ENCODE measurements at places on chromosomes 6 and 20.
A peak's percentile ranks its signal among the peaks of the same experiment; 100 is the strongest.

DNA sequence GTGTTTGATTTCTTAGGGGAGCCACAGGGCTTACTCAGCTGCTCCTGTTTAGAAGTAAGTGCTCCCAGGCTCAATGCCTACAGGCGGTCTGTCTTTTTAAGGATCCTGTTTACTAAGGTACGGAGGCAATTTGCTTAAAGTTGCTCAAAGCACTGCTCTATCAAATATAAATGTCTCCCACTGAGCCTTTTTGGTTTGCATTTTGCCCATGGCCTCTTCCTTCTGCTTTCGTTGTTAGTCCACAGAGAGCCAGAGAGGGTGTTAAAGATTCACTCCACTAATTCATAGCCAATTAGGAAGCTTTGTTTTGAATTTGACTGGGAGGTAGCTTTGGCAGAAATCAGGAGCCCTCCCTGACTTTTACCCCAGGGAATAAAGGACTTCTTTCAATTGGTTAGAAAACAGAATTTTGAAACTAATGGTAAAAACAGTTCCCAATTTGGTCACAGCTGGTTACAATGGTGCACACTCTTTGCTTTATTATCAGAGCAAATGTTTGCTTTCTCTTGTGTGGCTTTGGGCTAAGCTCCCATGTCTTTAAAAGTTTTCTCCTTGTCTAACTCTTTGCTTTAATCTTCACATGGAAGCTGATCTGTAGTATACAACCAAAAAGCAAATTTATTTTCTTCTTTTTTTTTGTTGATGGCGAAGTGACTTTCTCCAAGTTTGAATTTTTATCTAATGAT, 126.2 kb downstream of the IMPG1 start:
- DNase-seq, result no peak

GRCh38 chr20:44056010-44056698, 130.8 kb downstream of the JPH2 start:
- DNase-seq, result peak; percentile 43

DNA sequence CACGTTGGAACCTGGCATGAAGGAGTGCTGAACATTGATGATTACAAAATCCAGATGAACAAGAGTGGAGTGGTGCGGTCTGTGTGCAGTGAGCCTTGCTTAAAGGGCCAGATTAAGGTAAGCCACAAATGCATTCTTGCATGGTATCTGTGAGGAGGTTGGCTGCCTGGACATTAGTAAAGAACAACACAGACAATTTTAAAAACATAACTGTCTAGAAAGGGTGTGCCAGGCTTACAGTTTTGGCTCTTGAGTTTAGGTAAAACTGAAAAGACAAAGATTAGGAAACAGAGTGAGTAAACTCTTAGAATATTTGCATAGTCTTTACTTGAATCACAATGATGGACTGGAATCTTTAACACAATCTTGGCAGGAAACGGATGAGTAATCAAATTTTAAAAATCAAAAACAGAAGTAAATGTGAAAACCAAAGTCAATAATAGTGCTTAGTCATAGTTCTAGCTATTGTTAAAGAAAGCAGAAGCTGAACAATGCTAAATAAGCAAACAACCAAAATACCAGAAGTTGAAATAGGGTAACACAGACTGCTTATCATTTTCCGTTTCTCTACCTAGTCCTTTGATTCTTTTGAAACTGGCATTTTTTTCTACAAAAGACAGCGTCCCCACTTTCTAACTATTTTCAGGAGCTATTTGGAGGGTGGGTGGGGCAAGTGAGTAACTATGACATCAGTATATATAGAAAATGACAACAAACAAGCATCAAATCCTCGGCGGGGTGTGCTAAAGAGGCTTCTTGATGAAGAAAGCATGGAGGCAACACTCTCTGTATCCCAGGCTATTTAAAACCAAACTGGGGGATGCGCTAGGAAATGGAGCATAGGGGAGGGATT, 185.8 kb upstream of the RAB32 start:
- DNase-seq, result no peak

GRCh38 chr6:25180630-25181349, 98.4 kb upstream of the CARMIL1 start:
- no peak for DNase-seq

GRCh38 chr6:90940812-90941481, 354.1 kb upstream of the MAP3K7 start:
- no peak for DNase-seq

GRCh38 chr20:13243826-13244376, 22.8 kb downstream of the ISM1 start:
- no peak for DNase-seq

GRCh38 chr20:41577129-41578009, 40.8 kb downstream of the CHD6 start:
- DNase-seq, result no peak

GRCh38 chr6:43877036-43877435, 107.0 kb downstream of the VEGFA start:
- no peak for DNase-seq

DNA sequence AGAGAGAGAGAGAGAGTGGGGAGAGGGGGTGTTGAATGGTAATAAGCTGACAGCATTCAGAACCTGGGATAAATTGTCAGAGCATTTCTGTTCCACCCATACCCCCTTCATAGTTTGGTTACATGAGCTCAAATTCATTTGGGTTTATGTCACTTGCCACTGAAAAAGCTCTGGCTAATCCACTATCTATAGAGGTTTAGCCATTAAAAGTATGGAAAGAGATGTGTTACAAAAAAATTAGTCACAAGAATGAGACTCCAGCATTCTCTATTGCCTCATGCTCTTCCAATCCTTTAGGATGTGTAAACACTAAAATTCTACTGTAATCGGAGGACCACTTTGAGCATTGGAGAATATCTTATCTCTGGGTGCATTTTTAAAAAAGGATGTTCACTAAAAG, 297.6 kb upstream of the TCF21 start:
- no peak for DNase-seq

- no peak for DNase-seq
Observed at GRCh38 chr20:50995506-50995905, 27.4 kb downstream of the KCNG1 start.

DNA sequence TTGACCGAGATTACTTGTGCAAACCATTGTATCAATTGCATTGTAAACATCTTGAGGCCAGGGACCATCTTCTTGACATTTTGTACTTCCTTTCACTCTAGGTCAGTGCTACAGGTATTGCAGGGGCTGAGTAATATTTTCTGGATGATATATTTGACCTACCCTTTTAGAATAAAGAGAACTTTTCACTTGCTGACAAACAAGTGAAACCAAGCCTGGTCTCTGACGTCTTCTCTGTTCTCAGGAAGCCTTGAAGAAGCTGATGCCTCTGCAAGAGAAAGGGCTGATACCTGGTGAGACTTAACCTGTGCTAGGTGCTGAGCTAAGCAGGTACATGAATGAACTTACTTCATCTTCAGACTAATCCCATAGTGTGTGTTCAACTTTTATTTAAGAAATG, 60.5 kb upstream of the GGTLC1 start:
- DNase-seq, result no peak

DNA sequence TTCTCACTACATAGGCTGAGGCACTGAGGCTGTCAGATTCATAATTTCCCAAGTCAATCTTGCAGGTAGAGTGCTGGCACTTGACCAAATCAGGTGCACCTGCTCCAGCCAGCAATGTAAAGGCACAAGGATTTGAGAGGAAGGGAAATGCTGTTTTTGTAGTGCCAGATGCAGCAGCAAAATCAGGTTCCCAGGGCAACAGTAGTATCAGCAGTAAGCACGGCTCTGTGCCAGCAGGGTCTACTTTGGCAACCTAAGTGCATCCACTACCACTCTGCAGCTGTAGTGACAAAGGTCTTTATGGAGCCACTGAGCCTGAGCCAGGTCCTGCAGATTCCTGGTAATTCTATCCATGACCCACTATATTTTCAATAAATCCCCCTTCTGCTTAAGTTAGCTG, 329.5 kb downstream of the TPBG start:
- no peak for DNase-seq

- DNase-seq, result no peak
Observed at GRCh38 chr6:161414180-161414579, 140.3 kb upstream of the AGPAT4 start.

DNA sequence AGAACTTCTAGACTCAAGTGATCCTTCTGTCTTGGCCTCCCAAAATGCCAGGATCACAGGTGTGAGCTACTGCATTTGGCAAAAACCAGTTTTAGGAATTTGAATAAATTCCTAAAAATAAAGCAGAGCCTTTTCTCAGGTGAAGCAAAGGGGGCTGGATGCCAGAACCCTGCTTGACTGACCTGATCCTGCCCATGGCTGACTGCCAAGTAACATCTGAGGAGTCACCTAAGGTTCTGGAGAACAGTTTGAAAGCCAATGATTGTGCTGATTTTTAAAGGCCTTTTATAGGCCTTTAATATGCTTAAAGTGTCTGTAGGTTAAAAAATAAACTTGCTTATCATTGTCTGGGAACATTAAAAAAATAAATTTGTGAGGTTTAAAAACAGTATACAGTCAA, 14.1 kb upstream of the ZSCAN12 start:
- DNase-seq, result no peak

DNA sequence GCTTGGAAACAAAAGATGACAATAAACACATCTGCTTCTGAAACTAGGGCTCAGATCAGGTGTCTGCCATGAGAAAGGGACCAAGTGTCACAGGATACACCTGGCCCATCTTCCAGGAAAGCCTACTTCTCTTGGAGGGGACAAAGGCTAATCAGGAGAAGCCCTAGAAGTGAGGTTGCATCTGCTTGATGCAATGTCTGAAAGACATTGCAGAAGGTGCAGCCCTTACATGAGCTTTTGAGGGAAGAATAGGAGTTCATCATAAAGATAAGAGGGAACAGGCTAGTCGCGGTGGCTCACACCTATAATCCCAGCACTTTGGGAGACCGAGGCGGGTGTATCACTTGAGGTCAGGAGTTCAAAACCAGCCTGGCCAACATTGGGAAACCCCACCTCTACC, 2.5 kb upstream of the BTN1A1 start:
- no peak for DNase-seq

DNA sequence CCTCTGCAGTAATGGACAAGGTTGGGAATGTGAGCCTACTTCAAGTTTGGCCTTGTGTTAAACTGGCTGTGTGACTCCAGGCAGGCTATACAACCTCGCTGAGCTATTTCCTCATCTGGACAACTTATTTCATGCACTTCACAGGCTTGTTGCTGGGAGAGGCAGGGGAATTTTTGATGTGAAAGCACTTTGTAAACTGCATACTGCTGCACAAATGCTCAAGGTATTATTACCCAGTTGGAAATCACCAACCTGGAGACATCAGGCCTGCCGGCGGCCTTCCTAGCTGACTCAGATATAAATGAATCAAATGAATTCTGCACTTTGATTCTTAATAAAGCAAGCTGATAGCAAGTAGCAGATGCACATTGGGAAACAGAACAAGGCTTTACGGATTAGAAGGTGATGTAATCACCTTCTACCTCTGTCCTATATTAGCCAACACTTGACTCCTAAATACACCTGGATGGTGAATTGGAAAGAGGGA, 10.1 kb downstream of the JARID2 start:
- no peak for DNase-seq

- DNase-seq, result no peak
Observed at GRCh38 chr20:45850926-45851325, 6.3 kb downstream of the ACOT8 start.

DNA sequence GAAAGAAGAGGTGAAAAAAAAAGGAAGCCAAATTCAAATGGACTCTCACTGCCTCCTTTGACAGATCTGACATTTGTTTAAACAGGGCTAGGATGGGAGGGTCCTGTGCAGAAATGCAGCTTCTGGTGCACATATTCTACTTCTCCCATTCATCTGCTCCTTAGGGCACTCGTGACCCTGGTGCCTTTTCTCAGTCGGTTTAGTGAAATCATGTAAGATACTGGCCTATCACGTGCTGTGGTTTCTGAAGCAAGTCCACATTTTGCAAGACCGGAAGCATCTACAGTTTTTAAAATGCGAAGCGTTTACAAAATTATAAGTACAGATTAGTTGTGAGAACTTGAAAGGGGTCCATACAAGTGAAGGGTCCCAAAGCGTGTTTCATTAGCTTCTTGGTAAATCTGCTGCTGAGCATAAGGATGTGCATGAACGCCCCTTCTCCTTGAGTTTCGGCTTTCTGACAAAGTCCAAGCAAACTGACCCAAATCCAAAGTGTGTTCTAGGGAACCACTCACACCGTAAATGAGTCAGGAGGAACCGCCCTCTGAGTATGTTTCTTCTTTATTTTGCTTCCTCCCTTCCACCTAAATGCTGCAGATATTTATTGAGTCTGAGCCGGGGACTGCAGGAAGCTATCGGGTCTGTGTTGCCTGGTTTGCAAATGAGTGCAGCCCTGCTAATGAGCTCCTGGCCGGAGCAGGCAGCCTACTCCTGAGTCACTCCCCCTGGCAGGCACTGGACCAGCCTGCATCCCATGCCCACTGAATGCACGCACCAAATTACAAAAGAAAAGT, 323.8 kb upstream of the JARID2 start:
- no peak for DNase-seq

GRCh38 chr20:31430568-31431115, 9.8 kb upstream of the DEFB123 start:
- DNase-seq, result no peak

DNA sequence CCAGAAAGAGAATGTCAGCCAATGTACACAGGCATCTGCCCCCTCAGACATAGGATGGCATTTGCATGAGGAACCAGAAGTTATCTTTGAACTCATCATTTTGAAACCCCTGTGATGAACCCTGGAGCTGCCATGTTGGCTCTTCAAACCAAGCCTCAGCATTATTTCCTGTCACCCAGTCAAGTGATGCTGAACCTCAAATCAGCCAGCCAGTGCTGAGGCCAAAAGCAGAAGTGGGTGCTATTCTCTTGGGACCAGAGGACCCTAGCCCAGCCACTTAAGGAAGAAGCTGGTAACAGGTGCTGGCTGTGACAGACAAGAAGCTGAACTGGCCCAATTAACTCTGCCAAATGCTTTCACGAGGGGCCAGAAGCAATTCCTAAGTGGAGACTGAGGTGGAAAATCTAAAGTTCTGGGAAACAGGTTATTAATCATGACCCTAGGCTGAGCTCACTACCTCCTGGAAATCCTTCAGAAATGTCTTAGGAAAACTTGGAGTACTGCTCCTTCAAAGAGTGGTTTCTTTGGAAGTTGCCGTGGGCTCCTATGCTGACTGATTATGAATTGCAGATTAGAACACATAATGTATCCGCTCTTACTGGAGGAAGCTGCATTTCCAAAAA, 4.0 kb downstream of the PKIG start:
- no peak for DNase-seq

DNA sequence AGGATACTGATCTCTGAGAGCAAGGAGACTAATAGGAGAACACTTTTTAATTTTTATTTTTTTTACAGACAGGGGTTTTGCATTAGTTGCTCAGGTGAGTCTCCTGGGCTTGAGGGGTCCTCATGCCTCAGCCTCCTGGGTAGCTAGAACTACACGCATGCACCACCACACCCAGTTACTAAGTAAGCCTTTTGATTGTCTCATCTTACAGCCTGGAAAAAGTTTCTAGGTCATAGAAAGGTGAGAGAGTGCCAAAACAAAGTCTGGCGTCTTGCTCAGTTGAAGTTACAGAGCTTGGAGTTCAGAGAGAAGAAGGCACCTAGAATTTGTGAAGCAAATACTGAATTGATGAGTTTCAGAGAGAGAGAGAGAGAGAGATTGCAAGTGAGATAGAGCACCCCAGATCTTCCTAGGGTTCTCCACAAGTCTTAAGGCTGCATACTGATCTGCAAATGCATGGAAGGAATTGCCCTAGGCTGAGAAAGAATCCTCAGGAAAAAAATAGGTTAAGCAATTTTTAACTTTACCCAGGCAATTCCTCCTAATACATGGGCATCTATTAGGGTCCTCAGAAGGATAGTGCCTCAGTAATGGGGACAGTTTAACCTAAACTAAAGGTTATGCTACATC, 37.6 kb upstream of the PHIP start:
- DNase-seq, result no peak
